ENCODE measurements at places on chromosomes 12 and 14. TPM values are rescaled to one million over a fixed set of nuclear protein-coding genes. Genes with fewer than 3 reads are reported as not detected.

CMA1 gene
- not detected for total RNA-seq

LTBP2 gene
- 8.0 TPM for total RNA-seq

CLEC1A gene
- not detected for total RNA-seq

CSRP2 gene
- total RNA-seq, result 20.9 TPM

TMEM132C gene
- total RNA-seq, result not detected

USP30 gene
- 10.6 TPM for total RNA-seq

TPPP2 gene
- total RNA-seq, result not detected
